Dorsolateral prefrontal cortex (tissue), 122 donors: ENCODE measurements at places on chromosomes 4 and X.

GRCh38 chr4:56681158-56681852 lies at the start of gene HOPX:
HOPX (minus strand) TSS chr4:56681296; CDS start chr4:56657816, 23,480 bp downstream.
- no peak for DNase-seq

DNA sequence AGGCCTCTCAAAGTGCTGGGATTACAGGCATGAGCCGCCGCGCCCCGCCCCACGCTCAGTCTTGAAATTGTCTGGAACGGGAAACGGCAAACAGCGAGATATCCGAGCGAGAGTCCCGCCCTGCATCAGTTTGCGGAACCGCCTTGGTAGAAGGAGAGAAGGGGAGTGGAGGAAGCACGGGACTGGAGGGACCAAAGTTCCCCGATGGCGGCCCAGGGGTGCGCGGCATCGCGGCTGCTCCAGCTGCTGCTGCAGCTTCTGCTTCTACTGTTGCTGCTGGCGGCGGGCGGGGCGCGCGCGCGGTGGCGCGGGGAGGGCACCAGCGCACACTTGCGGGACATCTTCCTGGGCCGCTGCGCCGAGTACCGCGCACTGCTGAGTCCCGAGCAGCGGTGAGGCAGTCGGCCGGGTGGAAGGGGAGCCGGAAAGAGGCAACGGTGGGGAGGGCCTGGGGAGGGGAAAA lies at the start of gene BST1:
TSS of gene BST1 (plus strand) at position 125 of the 463 bp plus-strand sequence. CDS start at position 205, 80 bp downstream.
- DNase-seq, result peak; percentile 70

DNA sequence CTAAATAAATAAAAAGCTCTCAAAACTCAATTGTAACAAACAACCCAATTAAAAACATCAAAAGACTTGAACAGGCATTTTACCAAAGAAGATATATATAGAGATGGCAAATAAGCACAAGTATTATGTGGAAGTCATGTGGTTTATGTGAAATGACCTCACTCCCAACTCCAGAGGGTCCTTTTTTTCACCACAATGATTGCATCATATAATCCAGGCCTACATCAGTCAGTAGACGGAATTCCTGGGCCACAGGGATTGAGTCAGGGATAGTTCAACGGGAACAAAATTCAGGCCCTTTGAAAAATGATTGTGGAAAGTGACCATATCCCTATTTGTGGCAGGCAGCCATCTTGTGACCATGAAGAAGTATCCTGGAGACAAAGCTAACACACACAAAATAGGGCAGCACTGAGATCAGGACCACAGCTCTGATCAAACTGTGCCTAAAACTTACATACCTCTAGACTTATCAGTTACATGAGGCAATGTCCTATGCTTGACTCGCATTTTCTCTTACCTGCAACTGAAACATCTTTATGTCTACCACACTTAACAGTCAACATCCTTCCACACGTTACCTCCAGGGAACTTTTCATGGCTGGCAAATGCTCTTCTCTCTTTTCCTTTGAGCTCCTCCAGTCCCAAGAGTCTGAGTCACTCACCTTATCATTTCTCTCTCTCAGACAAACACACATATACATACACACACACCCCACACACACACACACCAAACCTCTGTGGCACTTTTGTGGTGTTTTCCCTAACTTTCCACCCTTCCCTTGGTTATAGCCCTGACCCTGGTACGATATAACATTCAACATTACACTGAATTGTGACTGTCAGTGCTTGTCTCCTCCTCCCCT lies 113.5 kb downstream of the PHF8 start:
- DNase-seq, result no peak

DNA sequence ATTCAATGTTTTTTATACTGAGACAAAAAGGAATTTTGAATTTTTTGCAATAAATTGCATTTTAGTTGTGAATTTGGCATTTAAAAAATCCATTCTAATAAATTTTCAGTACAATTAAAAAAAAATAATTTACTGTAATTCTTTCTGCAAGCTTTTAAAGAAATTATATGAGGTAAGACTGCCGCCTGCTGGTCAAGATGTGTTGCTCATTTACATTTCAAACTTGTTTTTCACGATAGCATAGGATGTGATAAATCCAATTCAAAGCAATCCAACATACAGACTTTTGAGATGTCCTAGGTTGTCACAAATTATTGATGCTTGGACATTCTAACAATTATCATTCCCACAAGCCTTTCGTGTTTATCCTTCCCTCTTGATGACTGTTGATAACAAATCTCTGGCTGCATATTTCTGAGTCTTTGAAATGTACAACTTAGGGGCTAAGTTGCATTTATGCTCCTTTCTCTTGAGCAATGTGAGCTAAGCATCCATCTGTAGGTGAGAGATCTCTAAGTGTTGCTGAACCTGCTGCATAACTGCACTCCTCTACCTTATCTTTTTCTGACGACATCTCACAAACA lies 21.7 kb upstream of the MFAP3L start:
- DNase-seq, result no peak

DNA sequence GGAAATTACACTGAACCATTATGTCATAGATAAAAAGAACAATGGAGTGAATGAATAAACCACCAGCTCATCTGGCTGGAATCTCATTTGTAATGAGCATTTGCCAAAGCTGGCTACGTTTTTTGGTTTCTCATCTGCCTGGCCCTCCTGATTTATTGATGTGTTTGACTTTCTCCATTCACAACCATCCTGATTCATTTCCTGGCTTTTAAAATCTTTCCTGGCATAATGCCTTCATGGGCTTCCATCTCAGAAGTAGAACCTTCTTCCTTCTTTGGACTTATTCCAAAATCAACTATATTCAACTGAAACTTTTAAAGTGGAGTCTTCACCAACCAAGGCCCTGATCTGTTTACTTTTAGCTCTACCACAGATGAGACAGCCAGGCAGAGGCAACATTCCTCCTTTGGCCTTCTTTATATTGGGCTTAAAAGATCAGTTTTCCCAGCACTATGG lies 36.0 kb upstream of the ARSJ start:
- DNase-seq, result no peak

DNA sequence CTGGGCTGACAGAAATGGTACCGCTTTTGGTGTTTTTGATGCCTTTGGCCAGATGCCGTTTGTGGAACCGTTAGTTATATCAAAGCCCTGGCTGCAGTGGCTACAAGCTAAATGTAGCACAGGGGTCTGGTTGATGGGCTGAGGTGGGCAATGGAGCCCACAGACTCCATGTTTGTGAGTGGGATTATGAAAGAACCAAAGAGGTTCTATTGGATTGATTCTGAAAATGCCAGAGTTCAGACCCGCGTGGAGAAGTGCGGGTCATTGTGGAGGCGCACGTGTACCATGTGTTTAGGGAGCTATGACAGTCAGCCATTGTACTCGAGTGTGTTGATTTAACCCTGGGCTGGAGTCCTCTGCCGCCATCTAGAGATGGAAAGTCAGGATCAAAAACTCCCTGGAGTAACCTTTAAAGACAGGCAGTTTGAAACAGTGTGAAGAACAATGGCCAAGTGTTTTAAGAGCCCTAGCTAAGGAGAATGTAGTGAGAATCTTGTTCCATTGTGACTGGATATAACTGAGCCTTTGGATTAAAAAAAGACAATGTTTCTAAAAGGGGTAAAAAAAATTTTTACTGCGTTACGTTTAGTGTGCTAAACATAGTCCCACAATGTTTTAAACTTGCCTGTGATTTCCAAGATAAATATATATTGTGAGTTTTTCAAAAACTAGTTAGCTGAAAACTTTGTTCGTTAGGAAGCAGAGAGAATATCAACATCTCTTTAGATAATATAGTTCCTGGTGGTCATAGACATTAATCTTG lies 12.7 kb downstream of the ART3 start:
- DNase-seq, result peak; percentile 38
